ENCODE measurements at places on chromosomes 7 and 10.

GRCh38 chr7:33700001-33700899, 205.1 kb upstream of the BMPER start:
- H3K36me3 ChIP-seq = no peaks in the 10 kb centered on the region
- 0 out of 2 replicates have a peak, but pooled peaks cover 3% of the 10 kb centered on the region for H3K4me1 ChIP-seq
- H3K27ac ChIP-seq = no peak overlapping the region
- no peaks in the 10 kb centered on the region for H3K27me3 ChIP-seq
- no peak overlapping the region for H3K4me3 ChIP-seq

- H3K27me3 ChIP-seq = no peaks in the 10 kb centered on the region
- DNase-seq = no peak
- peaks cover 20% of the 10 kb centered on the region for H3K4me1 ChIP-seq
These were observed 256.9 kb downstream of the STK31 start for GRCh38 chr7:23966941-23967340.

DNA sequence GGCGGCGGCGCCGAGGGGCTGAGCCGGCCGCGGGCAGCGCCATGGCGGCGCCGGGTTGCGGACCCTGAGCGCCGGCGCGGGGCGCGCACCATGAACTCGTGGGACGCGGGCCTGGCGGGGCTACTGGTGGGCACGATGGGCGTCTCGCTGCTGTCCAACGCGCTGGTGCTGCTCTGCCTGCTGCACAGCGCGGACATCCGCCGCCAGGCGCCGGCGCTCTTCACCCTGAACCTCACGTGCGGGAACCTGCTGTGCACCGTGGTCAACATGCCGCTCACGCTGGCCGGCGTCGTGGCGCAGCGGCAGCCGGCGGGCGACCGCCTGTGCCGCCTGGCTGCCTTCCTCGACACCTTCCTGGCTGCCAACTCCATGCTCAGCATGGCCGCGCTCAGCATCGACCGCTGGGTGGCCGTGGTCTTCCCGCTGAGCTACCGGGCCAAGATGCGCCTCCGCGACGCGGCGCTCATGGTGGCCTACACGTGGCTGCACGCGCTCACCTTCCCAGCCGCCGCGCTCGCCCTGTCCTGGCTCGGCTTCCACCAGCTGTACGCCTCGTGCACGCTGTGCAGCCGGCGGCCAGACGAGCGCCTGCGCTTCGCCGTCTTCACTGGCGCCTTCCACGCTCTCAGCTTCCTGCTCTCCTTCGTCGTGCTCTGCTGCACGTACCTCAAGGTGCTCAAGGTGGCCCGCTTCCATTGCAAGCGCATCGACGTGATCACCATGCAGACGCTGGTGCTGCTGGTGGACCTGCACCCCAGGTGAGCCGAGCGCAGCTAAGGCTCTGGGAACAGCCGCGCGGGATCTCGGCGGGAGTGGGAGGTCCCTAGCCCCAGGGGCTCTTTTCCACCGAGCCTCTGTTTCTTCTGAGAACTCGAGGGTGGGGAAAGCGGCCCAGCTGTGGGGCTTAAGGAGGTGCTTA, at the start of gene GPR26:
Gene GPR26 (plus strand): TSS at position 38 of the 919 bp plus-strand sequence. CDS start 53 bp downstream, at position 91.
- no peak within 1 kb of the TSS for H3K4me3 ChIP-seq
- H3K27ac ChIP-seq = no peak within 1 kb of the TSS
- no peak for DNase-seq
- H3K36me3 ChIP-seq = no peaks in the 10 kb centered on the region
- no peaks in the 10 kb centered on the region for H3K4me1 ChIP-seq
- H3K27me3 ChIP-seq = no peaks in the 10 kb centered on the region

- H3K36me3 ChIP-seq = no peaks in the 10 kb centered on the region
These were observed 18.8 kb upstream of the ZNF273 start for GRCh38 chr7:64884085-64884912.

All from SJCRH30 (cell line).